ENCODE measurements at places on chromosomes 2 and 18. TPM values are rescaled to one million over a fixed set of nuclear protein-coding genes. Genes with fewer than 3 reads are reported as not detected.

GRCh38 chr2:240713928-240714746 is 22.5 kb downstream of the AQP12A start:
- no peaks in the 10 kb centered on the region for H3K36me3 ChIP-seq
- peaks cover 15% of the 10 kb centered on the region for H3K27me3 ChIP-seq
- peak; percentile 22 for DNase-seq
- no peak overlapping the region for H3K4me3 ChIP-seq
- H3K4me1 ChIP-seq: peaks cover 8% of the 10 kb centered on the region

GRCh38 chr2:110116033-110116710 is 550 bp upstream of the MALL start:
- peak; percentile 41 for DNase-seq
- H3K27ac ChIP-seq: no peak overlapping the region
- peaks cover 5% of the 10 kb centered on the region for H3K36me3 ChIP-seq
- H3K27me3 ChIP-seq: peaks cover 16% of the 10 kb centered on the region

- H3K27me3 ChIP-seq: peaks cover 4% of the 10 kb centered on the region
- no peak overlapping the region for H3K27ac ChIP-seq
- no peak for DNase-seq
- no peaks in the 10 kb centered on the region for H3K4me1 ChIP-seq
- H3K36me3 ChIP-seq: peaks cover 5% of the 10 kb centered on the region
- H3K4me3 ChIP-seq: no peak overlapping the region
Measured at GRCh38 chr2:242038928-242039341, 169.4 kb downstream of the RTP5 start.

DNA sequence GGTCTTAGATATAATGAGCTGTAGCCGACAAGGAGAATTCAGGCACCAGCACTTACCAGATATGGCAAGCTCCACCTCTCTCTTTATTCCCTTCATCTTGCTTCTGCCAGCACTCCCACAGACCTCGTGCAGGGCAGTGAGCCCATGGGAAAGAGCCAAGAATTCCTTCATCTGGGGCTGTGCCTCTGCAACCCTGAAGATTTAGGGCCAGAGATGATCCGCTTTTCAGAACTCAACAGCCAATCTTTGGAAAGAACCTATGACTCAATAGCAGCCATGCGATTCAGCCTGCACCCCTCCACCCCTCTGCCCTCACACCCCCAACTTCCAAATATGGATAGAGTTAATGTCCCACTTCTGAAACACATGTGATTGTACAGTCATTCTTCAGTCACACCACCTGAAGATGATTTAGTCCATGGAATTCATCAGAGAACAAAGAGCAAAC is 533.7 kb upstream of the TNP1 start:
- H3K4me1 ChIP-seq: no peaks in the 10 kb centered on the region
- no peak for DNase-seq
- no peaks in the 10 kb centered on the region for H3K27me3 ChIP-seq
- peaks cover 8% of the 10 kb centered on the region for H3K36me3 ChIP-seq
- H3K27ac ChIP-seq: no peak overlapping the region

DNA sequence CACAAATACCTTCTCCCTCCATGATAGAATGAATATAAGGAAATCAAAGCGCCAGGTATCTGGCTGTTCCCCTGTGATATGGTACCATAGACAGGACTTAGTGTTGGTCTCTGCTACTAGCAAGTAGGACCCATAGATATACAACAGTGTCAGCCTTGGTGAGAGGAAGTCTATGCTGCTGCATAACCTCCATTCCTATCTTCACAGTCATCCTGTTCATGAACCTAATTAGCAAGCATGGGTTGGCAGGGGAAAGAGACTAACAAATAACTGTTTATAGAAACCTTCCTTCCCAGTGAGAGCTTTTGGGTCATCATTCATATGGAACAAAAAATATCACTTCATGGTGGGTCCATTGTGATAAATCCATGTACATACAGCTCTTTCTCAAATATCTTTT is 188.9 kb upstream of the FAM98A start:
- no peak overlapping the region for H3K27ac ChIP-seq
- no peaks in the 10 kb centered on the region for H3K4me1 ChIP-seq
- no peak for DNase-seq
- no peak overlapping the region for H3K4me3 ChIP-seq
- no peaks in the 10 kb centered on the region for H3K36me3 ChIP-seq
- no peaks in the 10 kb centered on the region for H3K27me3 ChIP-seq

DNA sequence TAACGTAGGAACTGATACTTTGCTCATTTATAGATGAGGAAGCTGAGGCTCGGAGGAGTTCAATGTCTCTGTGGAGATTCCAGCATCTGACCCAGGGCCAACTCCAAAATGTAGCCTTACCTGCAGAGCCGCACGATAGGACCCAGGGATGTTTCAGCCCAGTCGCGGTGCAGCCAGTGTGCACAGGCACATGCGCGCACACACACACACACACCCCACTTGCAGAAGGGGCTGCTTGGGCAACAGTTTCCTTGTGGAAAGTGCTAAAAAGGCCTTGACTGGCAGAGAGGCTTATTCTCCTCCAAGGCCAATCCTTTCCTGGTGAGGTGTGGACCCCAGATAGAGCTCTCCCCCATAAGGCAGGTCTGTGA is 101.7 kb downstream of the ZFP36L2 start:
- peaks cover 14% of the 10 kb centered on the region for H3K27me3 ChIP-seq
- H3K4me1 ChIP-seq: no peaks in the 10 kb centered on the region
- H3K4me3 ChIP-seq: no peak overlapping the region

- no peak for DNase-seq
- no peak overlapping the region for H3K4me3 ChIP-seq
Measured at GRCh38 chr2:196276421-196276820, 105.0 kb upstream of the STK17B start.

Gene EPG5
- 36.6 TPM for total RNA-seq

Gene CCDC68
- not detected for total RNA-seq

Gene IL1A
- total RNA-seq: not detected

Data from glutamatergic neuron (in vitro differentiated cells).